B cell (primary cell): ENCODE measurements at places on chromosomes 5 and 9.
A peak's percentile ranks its signal among the peaks of the same experiment; 100 is the strongest.

DNA sequence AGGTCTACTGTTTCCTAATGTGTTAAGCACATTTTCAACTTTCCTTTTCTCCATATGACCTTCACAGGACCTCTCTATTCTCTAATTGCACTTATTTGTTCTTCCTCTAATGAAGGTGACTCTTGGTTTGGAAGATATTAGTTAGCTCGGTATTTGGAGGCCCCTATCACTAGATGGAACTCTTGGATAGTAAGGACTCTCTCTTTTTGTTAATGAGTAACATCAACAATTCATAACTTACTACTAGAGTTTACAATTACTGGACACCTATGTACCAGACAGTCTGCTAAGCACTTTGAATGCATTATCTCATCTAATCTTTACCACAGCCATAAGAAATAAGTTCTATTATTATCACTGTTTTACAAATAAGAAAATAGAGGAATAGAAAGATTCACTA is 23.4 kb upstream of the PAM start:
- DNase-seq: no peak

- DNase-seq: no peak
These were observed 336.9 kb downstream of the ARHGEF28 start for GRCh38 chr5:73962801-73963425.

GRCh38 chr5:66807743-66808142 is 211.6 kb downstream of the MAST4 start:
- DNase-seq: no peak

- DNase-seq: no peak
These were observed 150.9 kb downstream of the RASEF start for GRCh38 chr9:82911996-82912395.

- DNase-seq: peak; percentile 72
These were observed 208.9 kb downstream of the TRIO start for GRCh38 chr5:14351845-14352712.

- DNase-seq: no peak
These were observed 208.3 kb downstream of the SPATA31D1 start for GRCh38 chr9:82196622-82197441.

DNA sequence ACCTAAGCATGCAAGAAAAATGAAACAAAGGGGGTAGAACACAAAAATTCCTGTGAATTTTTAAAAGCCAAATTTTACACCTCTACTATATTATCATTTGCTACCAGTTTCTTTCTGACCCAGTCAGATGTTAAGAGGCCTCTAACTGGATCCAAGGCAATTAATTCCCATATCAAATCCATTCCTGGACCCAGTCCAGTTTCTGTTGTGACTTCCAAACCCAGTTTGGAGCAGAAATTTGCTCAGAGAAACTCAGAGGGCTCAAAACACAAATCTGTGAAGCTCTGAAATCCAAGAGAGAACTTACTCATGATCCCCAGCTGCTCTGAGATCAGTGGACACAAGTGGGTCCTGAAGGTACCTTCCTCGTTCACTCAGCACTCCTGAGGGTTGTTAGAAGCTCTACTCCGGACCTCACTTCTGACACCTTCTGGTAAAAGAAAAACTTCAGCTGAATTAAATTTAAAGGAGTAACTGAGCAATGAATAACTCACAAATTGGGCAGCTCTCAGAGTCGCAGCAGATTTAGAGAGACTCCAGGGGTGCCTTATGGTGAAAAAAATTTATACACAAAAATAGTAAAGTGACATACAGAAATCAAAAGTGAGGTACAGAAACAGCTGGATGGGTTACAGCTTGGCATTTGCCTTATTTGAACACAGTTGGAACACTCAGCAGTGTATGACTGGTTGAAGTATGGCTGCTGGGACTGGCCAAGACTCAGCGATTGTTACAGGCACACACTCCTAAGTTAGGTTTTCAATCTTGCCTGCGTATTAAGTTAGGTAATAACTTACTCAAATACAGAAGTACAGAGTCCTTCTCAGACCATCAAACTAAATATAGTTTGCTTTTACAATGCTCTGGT is 32.4 kb downstream of the INSL4 start:
- DNase-seq: peak; percentile 15

- DNase-seq: no peak
These were observed 43.6 kb downstream of the GAS1 start for GRCh38 chr9:86903734-86904085.

DNA sequence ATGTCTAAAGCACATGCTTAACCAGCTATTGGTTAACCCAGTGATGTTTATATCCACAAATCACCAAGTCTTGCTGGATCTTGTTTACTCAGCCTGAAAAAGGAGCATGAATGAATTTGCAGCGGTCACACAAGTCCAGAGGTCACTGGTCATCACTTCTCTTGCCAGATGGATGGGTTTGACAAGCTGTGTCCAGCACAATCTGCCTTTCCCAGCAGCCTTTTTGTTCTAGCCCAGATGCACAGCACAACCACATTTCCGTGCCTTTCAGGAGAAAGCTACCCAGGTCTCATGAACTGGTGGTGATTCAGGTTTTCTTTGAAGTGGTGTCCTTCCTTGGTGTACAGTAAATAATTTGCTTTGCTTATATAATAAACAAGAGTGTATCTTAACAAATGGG is 32.1 kb downstream of the TMEM252 start:
- no peak for DNase-seq

DNA sequence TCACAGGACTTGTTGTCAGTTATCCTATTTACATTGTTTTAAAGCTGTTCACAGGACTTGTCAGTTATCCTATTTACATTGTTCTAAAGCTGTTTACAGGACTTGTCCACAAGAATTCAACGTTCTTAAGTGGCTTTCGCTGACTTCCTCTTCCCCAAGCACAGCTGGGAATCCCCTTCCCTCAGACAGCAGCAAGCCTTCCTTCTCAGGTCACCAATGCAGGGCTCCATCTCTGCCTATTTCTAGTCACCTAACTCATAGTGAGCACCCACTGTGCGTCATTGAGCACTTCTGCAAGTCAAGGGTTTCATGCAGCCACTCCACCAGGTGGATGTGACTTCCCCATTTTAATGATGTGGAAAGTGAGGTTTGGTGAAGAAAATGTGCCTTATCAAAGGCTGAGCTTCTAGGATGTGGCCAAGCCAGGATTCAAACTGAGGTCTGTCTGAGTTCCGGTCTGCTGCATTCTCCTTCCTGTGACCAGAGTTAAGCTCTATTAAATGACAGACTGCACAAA is 109.8 kb upstream of the ZNF462 start:
- DNase-seq: peak; percentile 36

DNA sequence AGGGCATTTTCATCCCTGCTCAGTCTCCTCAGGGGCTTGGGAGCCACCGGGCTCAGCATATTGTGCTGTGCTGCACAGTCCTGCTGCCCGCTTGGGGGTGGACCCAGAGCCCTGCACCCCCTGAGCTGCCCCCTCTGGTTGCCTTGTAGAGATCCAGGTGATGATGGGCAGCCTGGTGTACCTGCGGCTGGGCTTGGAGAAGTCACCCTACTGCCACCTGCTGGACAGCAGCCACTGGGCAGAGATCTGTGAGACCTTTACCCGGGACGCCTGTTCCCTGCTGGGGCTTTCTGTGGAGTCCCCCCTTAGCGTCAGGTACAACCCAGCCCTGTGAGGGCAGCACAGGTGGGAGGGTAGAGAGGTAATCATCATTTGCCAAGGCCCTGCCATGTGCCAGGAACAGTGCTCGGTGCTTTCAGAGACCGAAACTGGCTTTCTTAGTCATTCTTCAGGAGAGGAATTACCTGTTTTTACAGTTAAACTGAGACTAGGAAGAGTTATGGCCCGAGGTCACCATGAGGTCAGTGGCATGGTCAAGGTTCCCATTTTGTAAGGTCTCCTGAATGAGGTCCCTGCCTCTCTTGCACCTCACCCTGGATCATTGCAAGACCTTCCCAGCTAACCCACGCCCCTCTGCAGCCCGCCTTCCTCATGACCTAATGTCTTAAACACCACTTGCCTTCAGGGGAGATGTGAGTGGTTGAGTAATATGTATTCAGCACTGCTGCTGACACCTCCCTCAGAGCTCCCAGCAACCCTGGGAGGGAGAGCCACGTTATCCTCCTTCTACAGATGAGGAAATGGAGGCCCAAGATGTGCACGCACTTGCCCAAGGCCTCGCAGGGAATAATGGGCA is 7.5 kb downstream of the NHP2 start:
- peak; percentile 85 for DNase-seq

DNA sequence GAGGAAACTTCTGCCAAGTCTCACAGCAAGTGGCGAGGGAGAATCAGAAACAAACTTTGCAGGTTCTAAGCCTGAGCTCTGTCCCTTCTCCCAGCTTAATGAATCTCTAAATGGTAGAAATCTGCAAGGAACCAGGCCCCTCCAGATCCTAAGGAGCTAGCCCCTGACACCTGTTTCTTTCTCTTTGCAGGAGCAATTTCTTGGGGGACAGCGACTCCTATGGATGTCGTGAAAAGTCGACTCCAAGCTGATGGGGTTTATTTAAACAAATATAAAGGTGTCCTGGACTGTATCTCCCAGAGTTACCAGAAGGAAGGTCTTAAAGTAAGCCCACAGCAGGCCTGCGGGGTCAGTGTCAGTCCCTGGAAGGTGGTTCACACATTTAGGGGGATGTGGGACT is 21.8 kb downstream of the IL9 start:
- no peak for DNase-seq

DNA sequence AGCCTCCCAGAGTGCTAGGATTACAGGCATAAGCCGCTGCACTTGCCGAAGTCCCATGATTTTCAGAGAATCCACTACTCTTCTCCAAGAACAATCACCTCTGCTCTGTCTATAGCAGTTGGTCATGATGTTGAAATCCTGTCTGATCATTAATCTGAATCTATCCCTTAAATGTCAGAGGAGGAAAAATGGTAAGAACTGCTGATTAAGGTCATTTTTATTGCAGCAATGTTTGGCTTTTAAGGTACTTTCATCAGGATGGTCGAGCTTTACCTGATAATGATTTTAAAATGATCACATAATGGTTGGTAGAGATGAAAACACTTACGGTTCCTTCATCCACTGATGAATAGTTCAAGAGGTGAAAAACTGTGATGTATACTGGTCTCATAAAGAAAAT is 968.6 kb downstream of the TLE4 start:
- DNase-seq: no peak

DNA sequence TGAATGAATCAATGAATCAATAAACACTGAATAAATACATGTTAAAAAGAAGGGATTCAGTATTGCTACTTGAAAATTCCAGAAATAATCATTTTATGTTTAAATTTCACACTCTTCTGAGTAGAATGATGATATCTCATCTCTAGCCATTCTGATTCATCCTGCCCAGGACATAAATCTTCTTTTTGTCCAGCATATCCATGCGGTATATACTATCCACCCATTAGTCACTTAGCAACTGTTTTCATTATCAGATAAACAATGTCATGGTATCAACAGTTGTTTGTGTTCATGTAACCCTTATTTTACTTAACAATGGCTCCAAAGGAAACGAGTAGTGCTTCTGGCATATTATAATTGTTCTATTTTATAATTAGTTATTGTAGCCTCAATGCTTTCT is 432.4 kb upstream of the SMC2 start:
- DNase-seq: no peak

GRCh38 chr5:118208031-118208453 is 780.3 kb downstream of the DTWD2 start:
- no peak for DNase-seq

DNA sequence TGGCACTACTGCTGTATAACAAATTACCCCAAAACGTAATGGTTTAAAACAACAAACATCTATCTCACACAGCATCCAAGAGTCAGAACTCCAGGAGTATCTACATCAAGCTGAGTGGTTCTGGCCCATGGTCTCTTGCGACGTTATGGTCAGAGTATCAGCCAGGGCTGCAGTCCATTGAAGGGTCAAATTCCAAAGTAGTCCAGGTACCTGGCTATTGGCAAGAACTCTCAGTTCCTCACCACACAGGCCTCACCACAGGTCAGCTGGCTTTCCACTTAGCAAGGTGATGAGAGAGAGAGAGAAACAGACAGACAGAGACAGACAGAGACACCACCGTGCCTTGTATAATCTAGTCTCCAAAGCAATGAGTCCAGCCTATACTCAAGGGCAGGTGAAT is 22.6 kb downstream of the EPB41L4A start:
- DNase-seq: no peak

DNA sequence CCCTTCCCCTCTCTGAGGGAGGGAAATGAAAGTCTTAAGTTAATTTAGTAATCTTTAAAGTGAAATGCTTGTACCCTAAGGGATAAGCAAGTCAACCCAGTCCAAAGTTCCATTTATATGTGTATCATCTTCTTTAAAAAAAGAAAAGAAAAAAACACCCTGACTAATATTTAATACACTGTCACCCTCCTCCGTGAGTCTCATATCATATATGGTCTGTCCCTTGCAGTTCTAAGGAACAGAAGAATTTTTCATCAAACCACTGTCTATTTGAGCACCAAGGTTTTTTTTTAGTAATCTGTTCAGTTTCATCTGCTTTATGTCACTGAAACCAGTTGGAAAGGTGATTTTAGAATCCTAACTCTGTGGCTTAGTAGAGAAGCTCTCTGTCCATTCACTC is 15.2 kb downstream of the TNIP1 start:
- DNase-seq: no peak

- DNase-seq: no peak
These were observed 36.3 kb upstream of the CTXN3 start for GRCh38 chr5:127612441-127613141.

DNA sequence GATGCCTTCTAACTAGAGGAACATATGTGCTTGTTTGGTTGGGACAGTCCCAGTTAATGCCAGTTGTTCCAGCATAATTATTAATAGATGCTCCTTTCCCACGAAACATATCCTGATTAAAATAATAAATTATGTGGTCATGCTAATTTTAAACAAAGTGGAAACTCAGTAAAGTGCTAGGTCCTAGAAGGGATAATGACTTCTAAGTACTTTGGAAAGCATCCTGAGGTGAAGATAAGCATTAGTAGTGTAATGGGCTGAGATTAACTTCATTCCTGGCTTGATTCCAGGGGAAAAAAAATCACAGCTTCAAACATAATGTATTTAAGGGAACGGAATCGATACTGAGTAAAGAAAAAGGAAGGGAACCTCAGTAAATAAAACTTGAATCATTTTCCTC is 213.7 kb upstream of the SNX2 start:
- no peak for DNase-seq

DNA sequence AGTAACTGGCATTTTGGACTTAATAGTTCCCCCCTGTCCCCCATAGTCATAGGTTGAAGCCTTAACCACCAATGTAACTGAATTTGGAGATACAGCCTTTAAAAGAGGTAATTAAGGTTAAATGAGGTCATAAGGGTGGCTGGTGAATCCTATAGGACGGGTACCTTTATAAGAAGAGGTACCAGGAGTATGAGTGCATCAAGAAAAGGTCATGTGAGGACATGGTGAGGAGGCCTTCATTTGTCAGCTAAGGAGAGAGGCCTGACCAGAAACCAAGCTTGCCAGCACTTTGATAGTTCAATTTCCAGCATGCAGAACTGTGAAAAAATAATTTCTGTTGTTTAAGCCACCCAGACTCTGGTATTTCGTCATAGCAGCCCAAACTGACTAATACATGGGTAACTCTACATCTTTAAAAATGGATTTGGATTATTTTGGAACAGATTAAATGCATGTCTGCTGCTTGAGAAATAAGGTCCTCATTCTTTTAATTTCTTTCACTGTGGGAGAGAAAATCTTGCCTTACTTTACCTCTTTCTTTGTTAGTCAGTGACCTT is 9.7 kb downstream of the RASA1 start:
- no peak for DNase-seq
